Mesenteric fat pad (tissue), 1 donor: ENCODE measurements at places on chromosomes 4 and X.

GRCh38 chrX:85620466-85620865 is 241.0 kb upstream of the POF1B start:
- no peak for DNase-seq

- DNase-seq = no peak
Observed at GRCh38 chr4:119744580-119744979, 116.0 kb upstream of the PDE5A start.

- DNase-seq = no peak
Observed at GRCh38 chr4:82623121-82623683, 61.4 kb upstream of the TMEM150C start.

DNA sequence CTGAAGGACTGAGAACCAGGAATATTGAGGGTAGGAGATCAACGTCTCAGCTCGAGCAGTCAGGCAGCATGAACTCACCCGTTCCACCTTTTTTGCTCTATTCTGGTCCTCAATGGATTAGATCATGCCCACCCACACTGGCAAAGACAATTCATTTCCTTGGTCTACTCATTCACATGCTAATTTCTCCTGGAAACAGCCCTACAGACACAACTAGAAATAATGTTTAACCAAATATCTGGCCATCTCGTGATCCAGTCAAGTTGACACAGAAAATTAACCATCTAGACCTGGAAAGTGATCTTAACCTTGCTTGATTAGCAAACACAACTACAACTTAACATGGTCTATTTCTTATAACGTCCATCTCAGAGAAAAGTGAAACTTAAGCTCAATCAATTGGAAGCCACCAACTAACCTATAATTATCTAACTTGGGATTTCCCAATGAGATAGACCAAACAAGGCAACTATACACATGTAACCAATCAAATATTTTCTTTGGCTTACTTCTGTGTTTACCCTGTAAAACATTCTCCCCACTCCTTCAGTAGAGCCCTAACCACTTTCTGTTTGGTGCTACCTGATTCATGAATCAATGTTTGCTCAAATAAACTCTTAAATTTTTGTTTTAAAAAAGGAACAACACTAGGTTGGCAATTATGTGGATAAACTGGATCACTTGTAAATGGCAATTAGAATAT is 69.7 kb upstream of the MAMLD1 start:
- no peak for DNase-seq

GRCh38 chr4:102586644-102587021 is 85.5 kb downstream of the NFKB1 start:
- DNase-seq = no peak
